Fibroblast of skin of right quadriceps (primary cell): ENCODE measurements at places on chromosomes 6 and 20.

DNA sequence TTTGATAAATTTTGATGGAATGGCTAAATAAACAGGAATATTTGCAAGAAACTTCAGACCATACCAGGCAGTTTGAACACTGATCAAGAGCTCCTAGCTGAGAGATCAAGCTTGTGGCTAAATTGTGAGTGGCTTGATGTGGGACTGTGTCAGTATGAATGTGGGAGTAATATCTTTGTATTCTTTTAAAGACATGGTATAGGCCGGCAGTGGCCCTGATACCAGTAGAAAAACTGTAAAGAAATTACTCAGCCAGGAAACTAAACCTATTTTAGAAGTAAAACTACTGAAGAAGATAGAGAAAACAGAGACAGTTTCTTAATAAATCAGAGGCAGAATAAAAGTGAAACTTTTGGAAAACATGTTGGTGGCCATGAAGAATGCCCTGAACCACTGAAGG, 608.4 kb upstream of the SYNCRIP start:
- DNase-seq, result no peak

DNA sequence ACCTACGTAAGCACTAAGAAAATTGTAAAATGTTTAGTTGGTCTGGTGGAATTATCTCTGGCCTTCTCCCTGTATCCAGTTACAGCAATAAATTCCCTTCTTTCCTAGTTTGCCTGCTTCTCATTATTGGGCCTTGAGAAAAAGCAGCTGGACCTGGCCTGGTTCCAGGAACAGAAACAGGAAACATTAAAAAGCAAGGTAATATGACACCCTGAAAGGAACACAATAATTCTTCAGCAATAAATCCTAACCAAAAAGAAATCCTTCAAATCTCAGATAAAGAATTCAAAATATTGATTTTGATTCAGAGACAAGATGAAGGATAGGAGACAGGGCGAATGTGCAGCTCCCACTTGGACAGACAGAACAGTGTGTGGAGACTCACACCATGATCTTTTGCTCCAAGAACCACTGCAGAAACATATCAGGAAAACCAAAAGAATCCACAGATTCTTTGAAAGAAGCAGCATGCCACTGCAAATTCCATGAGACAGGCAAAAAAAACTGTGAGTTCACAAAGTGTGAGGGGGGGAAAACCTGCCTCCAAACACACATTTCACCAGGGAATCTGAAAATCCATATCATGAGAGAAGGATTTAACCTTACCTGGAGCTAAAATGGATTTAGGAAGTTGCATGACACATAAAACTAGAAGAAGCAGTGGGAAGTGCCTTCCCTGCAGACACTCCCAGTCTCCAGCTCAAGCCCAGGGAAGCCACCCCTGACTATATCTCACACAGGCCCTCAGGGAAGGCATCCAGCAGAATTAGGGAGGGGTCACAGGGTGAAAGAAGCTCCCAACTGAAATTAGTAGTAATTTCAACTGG, 28.9 kb downstream of the TREM1 start:
- peak; percentile 80 for DNase-seq

DNA sequence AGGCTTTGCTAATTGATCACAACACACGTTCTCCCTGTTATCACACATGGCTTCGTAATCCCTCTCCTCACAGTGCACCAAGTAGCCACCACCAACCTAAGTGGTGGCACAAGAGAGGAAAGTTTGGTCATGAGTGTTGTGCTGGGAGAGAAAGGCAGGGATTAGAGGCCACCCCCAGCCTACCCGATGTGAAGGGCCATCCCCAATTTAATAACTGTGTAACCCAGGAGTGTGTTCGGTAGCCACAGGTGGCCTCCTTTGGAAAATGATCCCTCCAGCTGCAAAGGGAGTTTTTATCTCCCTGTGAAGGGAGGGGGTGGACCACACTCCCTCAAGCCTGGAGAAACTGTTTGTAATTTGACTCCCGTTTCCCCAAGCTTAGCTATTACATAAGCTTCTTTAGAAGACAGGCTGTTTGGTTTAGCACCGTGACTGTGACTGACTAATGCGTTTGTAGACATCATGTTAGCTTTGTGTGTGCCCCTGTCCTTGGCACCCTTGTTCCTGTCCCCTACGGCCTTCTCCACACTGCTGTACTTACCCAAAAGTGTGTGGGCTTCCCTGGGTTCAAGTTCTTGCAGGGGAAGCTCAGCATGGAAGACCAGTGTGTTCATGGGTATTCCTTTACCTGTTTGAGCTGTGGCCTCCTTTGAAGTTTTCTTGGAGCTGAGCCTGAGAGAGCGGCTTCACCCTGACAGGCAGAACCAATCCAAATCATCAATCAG, 20.6 kb downstream of the PPP1R16B start:
- DNase-seq, result peak; percentile 31

DNA sequence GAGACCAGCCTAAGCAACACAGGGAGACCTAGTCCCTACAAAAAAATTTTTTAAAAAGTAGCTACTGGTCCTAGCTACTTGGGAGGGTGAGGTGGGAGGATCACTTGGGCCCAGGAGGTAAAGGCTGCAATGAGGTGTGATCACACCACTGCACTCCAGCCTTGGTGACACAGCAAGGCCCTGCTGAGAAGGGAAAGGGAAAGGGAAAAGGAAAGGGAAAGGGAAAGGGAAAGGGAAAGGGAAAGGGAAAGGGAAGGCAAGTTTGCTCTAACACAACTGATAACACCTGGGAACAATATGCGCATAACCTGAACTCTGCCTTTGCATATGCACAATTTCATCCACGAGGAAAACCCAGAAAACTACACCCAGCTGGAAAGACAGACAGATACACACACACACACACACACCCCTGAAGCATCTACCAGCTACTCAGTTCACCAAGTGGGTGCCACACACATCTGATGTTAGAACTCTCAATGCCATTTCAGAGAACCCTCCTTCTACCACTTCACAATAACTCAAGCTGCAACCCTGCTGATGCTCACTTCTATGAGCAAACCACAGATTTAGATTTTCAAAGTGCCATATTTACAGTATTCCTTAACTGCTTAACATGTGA, 19.1 kb downstream of the B4GALT5 start:
- DNase-seq, result no peak

GRCh38 chr6:52536424-52536916, 40.4 kb downstream of the TRAM2 start:
- no peak for DNase-seq

GRCh38 chr6:112253498-112253840, 898 bp downstream of the LAMA4 start:
- no peak for DNase-seq

- DNase-seq, result no peak
These were observed 42.8 kb upstream of the STMND1 start for GRCh38 chr6:17059022-17059421.

DNA sequence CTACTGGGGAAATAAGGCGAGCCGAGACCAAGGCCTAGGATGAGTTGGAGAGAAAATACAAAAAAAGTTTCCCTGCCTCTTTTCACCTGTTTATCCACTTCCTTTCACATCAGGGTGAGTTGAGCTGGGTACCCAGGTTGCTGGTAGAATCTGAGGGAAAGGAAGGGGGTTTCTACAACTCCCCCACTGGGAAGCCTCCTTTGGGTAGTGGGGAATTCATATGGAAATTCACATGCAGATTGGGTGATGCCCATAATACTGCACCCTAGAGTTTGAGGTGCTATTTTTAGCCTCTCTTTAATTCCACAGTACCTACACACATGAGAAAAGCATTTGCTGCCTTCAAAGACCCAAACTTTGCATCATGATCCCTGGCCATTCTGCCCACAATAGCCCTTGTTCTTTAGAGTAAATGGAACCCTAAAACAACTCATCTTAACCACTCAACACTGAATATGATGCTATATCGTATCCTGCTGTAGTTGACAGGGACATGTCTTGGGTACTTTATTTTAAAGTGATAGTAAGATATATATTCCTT, 2.7 kb downstream of the OSTM1 start:
- DNase-seq, result no peak

DNA sequence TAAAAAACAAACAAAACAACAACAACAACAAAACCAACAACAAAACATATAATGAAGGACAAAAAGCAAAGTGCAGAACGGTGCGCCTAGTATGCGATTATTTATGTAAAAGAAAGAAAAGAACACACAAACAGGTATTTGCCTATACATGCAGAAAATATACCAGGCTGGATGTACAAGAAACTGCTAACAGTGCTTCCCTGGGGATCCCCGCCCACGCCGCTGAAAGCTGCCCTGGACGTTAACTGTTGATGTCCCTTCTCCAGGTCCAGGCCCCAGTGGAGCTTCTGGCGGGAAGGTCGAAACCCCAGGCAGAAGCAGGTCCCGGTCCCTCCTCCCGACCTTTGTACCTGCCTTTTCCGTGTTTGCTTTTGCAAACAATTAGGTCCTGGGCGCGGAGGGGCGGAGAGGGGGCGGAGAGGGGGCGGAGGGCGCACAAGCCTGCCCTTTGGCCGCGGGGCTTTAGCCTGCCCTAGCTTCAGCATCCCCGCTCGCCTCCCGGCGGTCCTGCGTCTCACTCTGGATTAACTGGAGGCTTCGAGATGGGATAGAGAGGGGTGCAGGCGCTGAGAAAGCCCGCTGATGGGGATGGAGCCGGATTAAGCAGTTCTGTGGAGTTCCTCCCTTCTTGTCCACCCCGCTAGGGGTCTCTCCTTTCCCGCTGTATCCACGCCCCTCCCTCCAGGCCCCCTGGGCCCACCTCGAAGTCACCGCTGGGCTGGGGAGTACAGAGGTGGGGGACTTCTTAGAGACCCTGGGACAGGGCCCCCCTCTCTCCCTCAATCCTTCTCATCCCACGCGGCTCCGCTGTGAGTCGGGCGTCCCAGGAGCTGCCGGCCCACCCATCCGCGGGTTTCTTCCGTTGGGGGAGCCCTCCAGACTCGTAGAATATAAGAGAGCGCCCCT, 8.2 kb upstream of the AHCY start:
- DNase-seq, result no peak

GRCh38 chr20:4925842-4926530, 75.3 kb downstream of the SLC23A2 start:
- peak; percentile 60 for DNase-seq

DNA sequence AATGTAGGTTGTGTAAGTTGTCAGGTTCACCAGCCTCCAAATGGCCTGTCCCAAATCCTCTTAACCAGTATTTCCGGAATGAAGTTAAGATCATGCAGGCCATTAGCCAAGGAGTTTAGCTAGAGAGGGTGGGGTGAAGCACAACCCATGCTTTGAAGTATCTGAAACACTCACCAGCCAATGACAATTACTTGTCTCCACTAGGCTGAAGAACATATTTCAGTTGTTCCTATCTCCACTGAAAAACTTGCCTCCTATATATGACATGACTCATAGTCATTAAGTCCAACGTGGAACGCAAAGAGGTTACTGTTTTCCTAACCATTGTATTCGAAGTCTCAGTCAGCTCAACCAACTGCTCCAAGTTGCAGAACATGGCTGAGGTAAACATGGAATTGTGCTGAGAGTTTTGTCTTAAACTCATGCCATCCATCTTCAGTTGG, 37.4 kb upstream of the TNFAIP3 start:
- peak; percentile 64 for DNase-seq

GRCh38 chr20:26243731-26244130, 547.1 kb upstream of the ZNF337 start:
- DNase-seq, result no peak

DNA sequence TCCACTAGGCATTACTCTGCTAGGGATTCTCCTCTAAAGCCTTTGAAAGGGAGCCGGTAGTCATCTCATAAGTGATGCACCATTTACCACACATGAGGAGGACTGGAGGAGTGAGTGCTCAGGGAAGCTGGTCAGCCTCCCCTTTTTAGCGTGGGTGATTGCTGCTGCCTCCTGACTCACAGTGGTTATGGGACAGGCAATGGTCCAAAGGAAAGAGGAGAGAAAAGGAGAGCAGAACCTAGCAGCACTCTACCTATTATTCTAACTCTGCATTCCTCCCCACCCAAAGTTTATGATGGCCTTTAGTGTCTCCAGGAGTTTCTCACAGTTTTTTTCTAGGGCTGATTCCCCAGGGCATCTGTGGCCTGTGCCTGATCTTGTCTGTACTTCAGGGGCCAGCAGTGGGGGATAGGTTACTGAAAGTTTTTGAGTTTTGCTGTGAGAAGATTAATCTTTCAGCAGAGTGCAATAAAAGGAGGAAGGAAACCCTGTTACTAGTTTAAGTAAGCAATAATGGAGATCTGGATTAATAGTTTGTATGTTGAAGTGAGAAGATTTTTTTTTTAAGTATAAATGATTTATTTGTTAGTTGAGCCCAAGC, 36.4 kb upstream of the GCLC start:
- peak; percentile 60 for DNase-seq

- peak; percentile 96 for DNase-seq
These were observed 143.9 kb downstream of the BCAS1 start for GRCh38 chr20:53926428-53927028.

GRCh38 chr6:143449714-143450452, 612 bp downstream of the ADAT2 start:
- DNase-seq, result peak; percentile 25
